Large intestine (tissue), 12 donors: ENCODE measurements at places on chromosomes 7 and 10.

GRCh38 chr7:138935465-138936011 is 45.7 kb downstream of the KIAA1549 start:
- DNase-seq = peak; percentile 67

DNA sequence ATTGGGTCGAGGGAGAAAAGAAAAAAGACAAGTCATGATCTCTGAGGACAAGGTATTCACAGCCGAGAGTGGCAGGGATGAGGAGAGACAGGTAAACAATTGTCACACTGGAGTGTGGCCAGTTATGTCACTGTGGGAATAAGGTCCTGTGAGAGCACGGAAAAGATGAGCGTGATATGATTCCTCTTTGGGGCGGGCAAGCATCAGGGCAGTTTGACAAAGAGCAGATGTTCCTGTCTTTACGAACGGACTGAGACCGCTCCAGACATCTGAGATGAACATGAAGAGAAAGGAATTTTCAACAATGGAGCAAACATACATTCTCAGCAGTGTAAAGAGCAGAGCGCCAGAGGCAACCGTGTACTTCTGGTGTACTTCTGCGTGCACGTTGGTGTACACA is 278.1 kb downstream of the DPP6 start:
- no peak for DNase-seq

- no peak for DNase-seq
Measured at GRCh38 chr7:47685712-47686376, 103.9 kb upstream of the TNS3 start.

DNA sequence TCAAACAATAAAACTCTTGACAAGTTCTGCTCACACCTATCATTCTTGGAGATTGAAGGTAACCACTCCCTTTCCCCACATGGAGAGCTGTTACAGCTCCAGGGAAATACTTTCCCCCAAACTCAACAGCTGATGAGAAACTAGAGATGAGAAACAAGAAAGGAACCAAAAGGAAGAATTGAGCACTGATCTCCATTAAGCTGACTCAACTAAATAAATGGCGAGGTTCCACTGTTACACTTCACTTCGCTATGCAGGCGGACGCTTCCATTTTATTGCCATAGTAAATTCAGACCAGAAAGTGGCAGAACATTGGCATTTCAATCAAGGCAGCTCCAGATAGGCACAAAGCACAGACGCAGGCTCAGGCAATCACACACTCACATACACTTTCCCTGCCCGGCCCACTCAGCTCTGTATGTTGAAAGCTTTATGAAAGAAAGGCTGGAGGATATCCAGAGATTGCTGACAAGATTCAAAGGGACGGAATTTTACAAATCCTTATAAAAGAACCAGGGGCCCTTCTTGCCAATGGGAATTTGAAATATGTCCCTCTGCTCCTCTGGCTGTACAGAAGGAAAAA is 11.5 kb upstream of the YAE1 start:
- no peak for DNase-seq

GRCh38 chr10:3226960-3227744 is 54.6 kb upstream of the PITRM1 start:
- no peak for DNase-seq

- DNase-seq = no peak
Measured at GRCh38 chr7:68720697-68721096, 877.6 kb upstream of the AUTS2 start.

DNA sequence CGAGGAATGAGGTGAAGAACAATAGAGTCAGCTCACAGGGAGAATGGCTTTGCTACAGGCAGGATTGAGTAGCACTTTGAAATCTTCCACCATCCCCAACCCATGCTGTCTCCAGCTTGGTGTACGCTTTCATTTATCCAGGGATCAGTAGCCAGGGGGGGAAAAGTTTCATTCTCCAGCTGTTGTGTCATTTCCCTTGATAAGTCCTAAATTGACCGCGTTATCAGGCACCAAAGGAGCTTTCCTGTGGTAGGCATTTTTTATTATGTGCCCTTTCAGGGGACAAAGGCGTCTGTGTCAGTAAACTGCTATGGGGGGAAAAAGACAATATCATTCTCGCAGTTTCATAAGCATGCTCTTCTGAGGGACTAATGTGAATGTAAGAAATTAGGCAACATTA is 106.6 kb upstream of the YAE1 start:
- DNase-seq = no peak

DNA sequence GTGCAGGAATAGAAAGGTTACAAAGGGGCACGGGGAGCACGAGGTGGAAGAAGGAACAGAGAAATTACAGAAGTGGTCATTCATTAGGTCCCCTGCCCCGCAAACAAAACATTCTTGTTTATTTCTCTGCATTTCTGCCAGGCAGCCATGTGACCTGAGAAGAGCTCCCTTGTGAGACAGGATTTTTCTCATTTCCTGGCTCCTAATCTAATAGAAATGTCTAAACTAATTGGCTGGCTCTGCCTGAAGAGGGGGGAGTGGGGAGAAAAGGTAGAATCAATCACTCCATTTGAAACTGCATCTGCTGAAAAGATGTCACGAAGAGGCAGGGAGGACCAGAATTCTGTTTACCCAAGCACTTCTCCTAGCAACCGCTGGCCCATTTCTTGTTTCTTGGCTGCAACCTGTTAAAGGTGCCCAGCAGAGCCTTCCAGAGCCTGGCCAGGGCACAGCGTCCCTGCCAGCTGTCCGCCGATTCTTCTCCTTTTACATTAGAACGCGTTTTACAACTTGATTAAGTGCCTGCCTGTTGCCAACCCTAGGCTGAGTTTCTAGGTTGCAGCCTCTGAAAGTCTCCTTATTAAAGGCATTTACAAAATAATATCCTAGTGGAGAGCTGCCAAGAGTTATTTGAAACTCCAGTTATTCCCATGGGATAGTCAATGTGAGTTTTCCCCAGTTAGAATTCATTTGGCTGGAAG is 1227.6 kb downstream of the TYW1 start:
- DNase-seq = peak; percentile 17

DNA sequence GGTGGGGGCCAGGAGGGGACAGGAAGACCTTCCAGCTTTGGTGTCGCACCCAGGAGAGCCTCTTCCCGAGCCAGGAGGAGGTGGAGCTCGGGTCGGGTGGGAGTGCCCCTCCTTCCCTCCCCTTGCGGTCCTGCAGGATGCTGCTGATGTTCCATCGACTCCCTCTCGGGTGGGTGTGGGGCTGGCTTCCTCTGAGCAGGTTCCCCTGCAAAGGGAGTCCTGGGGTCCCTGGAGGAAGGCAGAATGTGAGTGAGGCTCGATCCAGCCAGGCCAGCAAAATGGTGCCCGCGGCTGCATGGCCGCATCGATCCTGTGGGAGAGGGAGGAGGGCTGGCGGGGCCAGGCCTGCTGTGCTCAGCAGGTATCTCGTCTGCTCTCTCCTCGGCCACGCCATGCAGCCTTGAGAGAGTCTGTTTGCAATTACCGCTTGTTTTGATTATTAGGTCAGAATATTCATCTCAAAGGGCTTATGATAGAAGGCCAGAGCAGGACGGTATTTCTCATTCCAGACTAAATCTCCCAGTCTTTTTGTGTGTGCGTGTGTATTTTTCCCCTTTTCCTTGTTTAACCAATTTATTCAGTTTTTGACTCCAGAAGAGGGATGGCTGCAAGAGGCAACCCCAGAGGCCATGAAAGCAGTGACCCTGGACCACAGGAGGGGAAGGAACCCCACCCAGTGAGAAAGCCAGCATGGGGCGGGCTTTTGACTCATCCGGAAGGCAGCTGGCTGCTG is 137.3 kb upstream of the ZMIZ1 start:
- no peak for DNase-seq

GRCh38 chr7:24466168-24466768 is 107.0 kb upstream of the PALS2 start:
- DNase-seq = peak; percentile 61

DNA sequence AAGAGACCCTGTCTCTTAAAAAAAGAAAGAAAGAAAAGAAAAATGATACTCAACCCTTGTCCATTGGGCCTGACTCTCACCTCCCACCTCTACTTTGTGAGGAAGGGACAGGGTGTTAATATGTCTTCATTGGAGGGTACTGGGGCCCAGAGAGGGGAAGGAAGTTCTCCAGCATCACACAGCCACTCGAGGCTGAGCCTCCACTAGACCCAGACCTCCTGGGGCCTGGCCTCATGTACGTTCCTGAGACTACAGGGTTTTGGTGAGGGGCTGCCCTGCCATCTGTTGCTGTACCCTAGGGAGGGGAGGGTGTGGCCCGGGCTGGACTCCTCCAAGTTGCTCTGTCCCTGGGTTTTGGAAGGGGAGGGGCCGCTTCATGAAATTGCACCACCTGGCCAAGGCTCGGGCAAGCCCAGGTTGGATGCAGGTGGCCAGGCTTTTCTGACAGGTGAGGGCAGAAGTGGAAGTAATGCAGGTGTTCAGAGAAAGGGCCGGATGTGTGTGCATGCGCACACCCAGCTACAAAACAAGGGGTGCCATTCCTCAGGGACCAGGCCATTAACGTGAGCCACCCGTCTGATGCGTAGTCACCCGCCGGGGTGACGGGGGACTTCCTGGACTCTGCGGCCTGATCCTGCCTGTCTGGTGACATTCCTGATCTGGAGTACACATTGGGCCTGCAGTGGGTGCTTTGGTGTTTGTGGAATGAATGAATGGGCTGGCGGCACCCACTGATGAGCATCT is 21.7 kb downstream of the GTF2IRD1 start:
- DNase-seq = no peak
